ENCODE measurements at places on chromosomes 7 and 10.
A peak's percentile ranks its signal among the peaks of the same experiment; 100 is the strongest.

- DNase-seq, result no peak
Observed at GRCh38 chr10:26509307-26509706, 71.2 kb downstream of the APBB1IP start.

- DNase-seq, result no peak
Observed at GRCh38 chr7:18644981-18645380, 149.4 kb downstream of the HDAC9 start.

- DNase-seq, result no peak
Observed at GRCh38 chr7:120628251-120628650, 229.7 kb downstream of the TSPAN12 start.

DNA sequence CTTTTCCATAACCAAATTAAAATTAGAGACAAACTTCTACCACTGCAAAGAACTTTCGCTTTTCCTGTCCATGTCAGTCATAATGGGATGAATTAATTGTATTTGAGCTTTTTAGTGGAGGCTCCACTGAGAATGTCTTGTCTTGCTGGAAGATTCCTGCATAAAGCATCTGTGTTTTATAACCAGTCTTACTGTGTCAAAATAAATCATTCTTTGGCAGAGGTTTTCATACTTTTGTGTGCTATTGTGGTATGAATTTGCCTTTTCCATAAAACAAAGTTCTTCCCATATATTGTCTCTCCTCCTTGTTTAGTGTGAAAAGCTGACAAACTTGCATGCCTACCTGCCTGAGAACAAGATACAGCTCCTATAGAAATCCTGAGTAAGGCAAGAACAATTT is 124.8 kb upstream of the CCDC6 start:
- no peak for DNase-seq

DNA sequence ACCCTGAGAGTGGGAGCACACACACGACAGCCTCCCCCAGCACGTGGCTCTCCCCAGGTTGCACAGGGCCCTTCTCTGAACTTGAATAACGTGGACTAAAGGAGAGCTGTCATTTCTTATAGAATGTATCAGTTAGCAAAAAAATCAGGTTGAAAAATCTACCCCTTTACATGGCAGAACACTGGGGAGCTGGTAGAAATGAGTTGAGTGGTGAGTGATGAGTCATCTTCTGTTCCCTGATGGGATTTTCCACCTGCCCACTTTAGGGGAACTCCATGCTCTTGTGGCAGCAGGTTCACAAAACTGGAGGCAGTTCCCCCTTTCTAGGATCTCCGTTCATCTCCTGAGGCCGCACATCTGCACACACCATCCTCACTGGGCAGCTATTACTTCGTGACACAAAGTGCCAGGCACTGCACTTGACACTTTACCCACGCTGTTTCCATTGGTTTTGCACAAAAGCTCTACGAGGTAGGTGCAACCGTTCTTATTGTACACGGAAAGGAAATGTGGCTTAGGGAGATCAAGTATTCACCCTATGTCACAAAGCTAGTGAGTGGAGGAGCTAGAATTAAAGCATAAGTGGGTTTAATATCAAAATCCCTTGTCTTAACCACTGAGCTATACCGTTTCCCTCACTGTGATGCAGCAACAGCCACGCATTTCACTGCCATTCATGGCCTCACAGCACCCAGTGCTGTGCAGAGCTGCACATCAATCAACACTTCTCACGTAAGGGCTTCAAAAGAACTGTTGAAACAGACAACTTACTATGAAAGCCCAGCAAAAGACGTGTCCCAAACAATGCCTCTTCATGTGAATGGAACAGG is 80.2 kb downstream of the RNF216 start:
- DNase-seq, result no peak

- DNase-seq, result no peak
Observed at GRCh38 chr10:23001901-23002516, 74.2 kb downstream of the ARMC3 start.

- no peak for DNase-seq
Observed at GRCh38 chr10:70592186-70592735, 10.3 kb downstream of the PRF1 start.

- DNase-seq, result no peak
Observed at GRCh38 chr7:21425290-21425689, 2.6 kb upstream of the SP4 start.

GRCh38 chr10:124359336-124359832 is 59.3 kb downstream of the OAT start:
- no peak for DNase-seq

DNA sequence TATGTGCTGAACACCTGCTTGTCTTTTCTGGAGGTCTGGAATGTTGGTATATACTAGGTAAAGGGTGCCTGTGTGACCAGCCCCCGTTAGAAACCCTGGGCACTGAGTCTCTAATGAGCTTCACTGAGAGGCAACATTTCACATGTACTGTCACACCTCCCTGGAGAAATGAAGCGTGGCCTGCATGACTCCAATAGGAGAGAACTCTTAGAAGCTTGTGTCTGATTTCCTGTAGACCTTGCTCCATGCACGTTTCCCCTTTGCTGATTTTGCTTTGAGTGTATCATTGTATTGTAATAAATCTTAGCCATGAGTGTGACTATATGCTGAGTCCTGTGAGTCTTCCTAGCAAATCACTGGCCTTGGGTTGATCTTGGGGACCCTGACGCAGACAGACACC is 82.8 kb downstream of the PPP1R3C start:
- no peak for DNase-seq

DNA sequence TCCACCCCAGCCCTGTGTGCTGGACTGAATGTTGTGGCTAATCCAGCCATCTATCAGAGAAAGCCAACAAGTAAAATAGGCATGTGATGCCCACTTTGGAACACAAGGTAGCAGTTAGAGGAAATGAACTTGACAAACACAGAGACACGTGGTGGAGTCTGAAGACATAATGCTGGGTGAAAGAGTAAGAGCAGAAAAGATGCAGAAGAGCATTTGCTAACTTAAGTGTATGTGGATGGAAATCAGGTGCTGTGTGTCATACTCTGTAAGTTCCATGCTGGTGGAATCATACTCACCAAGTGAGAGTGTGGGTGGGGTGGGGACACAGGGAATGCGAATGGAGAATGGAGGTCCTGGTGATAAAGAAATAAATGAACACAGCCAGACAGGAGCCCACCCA is 22.8 kb downstream of the WDFY4 start:
- DNase-seq, result no peak

- DNase-seq, result no peak
Observed at GRCh38 chr10:3723766-3724165, 61.2 kb downstream of the KLF6 start.

DNA sequence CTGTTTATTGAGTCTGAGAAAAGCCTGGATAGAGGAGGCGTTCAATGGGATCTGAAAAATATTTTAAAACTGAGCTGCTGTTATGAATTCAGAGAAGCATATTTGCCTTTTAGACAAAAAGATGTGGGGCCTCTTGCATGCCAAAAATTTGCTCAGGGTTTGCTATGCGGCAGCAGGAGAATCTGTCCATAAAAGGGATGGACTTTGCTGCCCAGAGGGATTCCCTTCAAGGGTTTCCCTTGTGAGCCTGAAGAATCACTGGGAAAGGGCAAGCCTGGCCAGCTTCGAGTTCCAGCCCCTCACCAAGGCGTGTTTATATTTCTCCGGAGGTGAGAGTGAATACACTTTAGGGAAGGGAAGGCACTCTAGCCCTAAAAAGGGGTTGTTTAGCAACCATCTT is 55.5 kb upstream of the CALD1 start:
- DNase-seq, result no peak

GRCh38 chr10:87531908-87532622 is 27.4 kb downstream of the MINPP1 start:
- DNase-seq, result no peak

DNA sequence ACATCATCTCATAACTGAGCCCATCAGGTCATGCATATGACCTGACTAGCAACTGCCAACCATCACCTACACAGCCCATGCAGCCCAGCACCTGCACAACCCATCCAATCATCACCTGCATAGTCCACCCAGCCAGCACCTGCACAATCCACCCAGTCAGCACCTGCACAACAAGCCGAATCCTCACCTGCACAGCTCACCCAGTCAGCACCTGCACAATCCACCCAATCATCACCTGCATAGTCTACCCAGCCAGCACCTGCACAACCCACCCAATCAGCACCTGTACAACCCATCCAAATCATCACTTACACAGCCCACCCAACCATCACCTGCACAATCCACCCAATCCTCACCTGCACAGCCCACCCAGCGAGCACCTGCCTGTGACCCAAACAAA is 33.4 kb upstream of the WDFY4 start:
- DNase-seq, result no peak

DNA sequence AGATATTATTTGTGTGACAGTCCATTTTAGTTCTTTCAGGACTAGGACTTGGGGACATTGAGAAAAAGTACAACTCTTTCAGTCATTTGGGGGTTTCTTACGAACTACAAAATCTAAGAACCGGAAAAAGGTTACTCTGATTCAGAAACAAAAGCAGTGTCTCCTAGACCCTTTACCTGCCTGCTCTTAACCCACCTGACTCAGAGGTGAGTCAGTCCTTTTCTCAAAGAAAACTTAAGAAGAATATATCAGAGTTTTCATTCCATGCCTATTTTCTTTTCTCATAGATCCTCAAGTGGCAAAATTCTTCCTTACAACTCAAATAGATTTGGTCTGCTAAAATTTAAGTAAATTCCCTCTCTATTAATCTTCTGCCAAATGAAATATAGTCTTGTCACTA is 114.9 kb upstream of the PTN start:
- no peak for DNase-seq

DNA sequence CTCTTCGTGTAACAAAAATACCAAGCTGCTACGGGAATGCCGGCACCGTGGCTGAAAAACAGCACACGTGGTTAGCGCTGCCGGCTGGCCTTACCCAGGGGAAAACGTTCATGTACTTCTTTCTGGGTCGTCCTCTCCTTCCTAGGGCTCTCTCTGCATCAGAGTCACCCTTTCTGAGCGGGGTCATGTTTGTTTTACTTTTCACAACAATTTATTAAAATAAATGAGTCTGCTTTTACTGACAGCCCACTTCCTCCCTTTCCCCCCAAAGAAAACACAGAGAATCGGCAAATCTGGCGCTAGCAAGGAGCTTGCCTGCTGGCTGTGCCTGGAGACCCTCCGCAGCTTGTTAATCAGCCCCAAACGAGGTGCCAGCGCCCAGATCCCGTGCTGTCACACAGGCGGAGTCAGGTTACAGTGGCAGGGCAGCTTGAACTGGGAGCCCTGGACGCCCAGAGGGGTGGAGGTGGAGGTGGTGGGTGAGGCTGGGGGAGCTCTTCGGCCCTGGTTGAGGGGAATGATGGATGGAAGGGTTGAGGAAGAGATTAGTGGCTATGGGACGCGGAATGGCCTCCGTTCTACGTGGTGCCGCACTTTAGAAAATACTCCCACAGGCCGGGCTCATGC is 162.2 kb upstream of the TNS3 start:
- DNase-seq, result no peak

DNA sequence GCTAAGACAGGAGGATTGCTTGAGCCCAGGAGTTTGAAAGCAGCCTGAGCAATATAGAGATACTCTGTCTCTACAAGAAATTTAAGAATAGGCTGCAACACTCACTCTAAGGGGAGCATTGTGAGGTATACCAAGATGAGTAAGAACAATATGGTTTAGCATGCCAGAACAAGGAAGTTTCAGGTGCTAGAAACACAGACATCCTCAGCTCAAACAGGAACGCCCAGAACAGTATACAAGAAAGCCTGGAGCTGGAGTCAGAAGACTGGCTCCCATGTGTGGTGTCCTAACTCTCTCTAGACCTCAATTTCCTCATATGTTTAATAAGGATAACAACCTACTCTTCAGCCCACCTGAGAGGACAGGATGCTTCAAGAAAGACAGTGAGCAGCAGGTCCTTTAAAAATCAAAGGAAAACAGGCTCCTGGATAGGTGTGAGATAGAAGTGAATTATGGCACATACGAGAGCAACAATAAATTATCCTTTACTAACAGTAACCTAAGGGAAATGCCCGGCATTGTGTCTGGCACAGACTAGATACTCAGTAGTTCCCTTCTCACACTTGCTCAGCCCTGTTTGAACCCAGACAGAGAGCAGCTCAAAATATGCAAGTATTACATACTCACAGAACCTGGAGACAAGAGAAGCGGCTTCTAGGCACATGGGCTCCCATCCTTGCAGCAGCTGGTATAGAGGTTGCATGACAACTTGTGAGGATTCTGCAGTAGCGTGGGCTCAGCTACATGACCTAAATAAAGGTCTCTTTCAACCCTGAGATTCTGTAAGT is 45.4 kb downstream of the KAT6B start:
- DNase-seq, result no peak

- DNase-seq, result no peak
Observed at GRCh38 chr7:91212582-91212981, 51.7 kb upstream of the FZD1 start.

- DNase-seq, result no peak
Observed at GRCh38 chr7:96136600-96137239, 185.2 kb downstream of the SLC25A13 start.

GRCh38 chr7:112422842-112423496 is 27.3 kb upstream of the IFRD1 start:
- DNase-seq, result peak; percentile 39
